T follicular helper cell (primary cell): ENCODE measurements at places on chromosomes 1 and 21.

- DNase-seq: no peak
Observed at GRCh38 chr1:181508486-181509165, 25.3 kb downstream of the CACNA1E start.

- DNase-seq: no peak
Observed at GRCh38 chr21:21233051-21233450, 234.8 kb downstream of the NCAM2 start.

DNA sequence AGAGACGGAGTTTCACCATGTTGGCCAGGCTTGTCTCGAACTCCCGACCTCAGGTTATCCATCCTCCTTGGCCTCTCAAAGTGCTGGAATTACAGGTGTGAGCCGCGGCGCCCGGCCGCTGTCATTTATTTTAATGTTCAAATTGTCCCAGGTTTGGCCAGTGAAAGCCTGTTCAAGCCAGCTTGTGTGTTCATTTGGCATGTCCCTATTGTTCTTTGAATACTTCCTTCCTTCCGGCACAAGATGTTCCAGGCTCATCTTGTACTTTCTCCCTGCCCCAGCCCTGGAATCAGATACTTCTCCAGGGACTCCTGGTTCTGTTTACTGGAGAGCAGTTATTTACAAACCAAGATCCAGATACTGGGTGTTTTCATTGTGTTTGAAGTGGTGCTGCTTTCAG, 37.0 kb downstream of the ZBTB8B start:
- no peak for DNase-seq

- DNase-seq: no peak
Observed at GRCh38 chr1:24236789-24237371, 49.8 kb upstream of the IFNLR1 start.

- no peak for DNase-seq
Observed at GRCh38 chr1:52238887-52239707, 97.2 kb downstream of the ZFYVE9 start.

GRCh38 chr1:80536461-80536860, 1264.3 kb upstream of the ADGRL2 start:
- DNase-seq: no peak

DNA sequence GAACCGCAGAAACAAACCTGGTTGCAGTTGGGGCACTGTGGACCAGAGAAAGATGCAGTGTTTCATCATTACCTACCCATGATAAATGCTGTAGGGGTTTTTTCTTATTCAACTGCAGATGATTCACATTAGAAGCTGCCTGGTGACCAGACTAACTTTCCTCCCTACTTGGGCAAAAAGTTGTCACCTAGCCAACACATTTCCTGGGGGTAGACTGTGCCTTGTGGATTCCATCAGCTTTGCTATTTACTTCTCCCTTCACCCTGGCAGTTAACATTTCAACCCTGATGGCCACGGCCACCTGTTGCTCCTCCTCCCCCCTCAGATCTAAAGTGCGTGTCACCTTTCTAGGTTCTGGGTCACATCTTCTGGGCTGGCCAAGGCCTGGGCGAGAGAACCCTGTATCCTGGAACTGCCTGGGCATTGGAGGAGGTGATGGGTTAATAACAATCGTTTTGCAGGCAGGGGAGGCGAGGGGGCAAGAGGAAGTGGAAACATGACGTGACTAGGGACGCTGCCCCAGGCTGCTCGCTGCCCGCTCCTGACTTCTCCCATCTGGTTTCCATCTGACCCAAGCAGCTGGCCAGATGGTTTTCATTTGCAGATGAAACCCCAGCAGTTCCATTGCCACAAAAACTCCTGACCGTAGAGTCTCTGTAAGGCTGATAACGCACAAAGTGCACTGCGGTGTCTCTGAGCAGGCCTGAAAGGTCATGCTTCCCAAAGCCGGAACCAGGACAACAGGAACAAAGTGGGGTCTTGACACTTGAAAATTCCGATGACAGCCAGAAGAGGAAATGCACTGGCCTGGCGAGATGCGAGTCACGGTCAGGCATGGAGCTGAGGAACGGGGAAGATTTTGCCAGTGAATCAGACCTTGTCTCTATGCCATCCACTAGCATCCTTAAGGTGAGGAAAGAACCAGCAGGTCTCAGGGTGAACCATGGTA, 36.6 kb downstream of the CAPZB start:
- no peak for DNase-seq

DNA sequence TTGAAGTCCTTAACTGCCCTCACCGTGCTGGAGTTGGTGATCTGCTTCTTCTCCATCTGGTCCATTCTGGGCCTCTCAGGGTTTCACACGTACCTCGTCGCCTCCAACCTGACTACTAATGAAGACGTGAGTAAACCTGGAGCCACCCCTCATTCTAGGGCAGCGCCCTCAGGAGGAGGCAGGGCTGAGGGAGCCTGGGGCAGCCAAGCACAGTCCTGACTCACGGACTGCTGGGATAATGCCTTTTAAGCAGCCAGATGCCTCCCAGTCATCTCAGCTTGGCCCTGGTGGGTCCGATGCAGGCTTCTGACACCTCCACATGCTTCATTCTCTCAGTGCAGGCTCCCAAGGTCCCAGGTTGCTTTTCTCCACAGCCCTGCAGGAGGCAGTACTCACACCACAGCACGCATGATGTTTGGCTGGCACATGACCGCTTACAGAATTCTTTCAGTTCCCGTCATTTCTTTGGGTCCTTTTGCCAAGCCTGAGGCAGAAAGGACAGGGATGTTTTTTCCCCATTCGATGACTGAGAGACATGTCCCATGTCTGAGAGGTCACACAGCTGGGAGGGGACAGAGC, 11.8 kb upstream of the SFN start:
- no peak for DNase-seq

GRCh38 chr1:94599095-94599813, 57.7 kb upstream of the F3 start:
- DNase-seq: no peak

GRCh38 chr1:223133824-223134435, 9.1 kb downstream of the TLR5 start:
- peak; percentile 58 for DNase-seq

DNA sequence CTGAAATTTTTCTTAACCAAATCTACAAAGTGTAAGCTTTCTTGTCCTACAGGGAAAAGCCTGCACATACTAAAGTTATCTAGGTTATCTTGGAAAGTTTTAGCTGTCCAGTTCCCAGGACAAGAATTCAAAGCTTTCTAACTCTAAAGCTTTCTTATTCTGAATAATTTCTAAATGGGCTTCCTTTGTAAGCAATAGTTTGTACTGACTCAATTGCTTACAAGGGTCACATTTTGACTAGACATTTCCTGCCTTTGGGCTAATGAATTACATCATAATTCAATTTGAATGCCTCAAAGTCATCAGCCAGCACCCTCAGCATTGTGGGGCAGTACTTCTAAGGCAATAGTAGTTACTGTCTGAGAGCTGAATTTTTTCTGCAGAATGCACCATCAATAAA, 223.0 kb downstream of the LTN1 start:
- no peak for DNase-seq

- DNase-seq: no peak
Observed at GRCh38 chr1:173478094-173478674, 1.0 kb downstream of the PRDX6 start.

GRCh38 chr1:207336559-207337467, 15.3 kb downstream of the CD55 start:
- no peak for DNase-seq

DNA sequence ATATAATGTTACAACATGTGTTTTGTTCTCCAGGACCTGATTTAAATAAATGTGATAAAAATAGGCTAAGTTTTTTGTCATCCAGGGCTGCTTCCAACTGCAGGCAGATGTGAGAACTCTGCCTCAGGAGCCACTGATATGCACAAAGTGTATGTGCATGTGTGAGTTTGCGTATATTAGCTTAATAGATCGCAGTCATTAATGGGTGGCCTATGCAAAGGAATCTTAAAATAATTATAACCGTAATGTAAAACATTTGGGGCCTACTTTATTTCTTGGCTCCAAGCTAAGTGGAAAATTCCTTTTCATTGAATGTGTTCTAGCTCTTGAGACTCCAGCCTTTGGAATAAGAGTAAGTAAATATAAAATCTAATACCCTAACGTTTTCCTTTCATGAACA, 16.8 kb downstream of the DHX9 start:
- DNase-seq: no peak

DNA sequence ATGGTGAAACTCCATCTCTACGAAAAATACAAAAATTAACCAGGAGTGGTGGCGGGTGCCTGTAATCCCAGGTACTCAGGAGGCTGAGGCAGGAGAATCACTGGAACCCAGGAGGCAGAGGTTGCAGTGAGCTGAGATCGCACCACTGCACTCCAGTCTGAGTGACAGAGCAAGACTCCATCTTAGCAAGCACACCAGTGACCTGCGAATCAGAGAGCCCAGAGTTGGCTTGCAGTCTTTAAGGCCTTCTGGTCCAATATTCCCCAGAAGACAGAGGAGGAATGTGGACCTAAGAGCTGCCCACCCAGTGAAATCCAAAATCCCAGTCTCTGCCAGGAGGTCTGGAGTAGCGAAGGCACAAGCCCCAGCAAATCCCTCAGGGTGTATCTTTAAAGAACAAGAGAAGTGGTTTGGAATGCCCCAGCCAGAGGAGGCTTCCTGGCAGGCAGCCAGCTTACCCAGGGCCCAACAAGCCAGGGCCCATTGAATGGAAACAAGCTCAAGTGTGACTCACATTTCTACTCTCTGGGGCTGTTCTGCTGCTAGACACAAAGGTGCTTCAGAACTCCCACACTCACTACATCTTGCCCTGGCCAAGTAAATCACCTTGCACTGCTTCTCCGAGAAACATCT, 23.9 kb downstream of the GPR161 start:
- no peak for DNase-seq

GRCh38 chr1:6152882-6153281, 27.2 kb downstream of the CHD5 start:
- DNase-seq: no peak

- no peak for DNase-seq
Observed at GRCh38 chr1:22728751-22729399, 18.2 kb downstream of the EPHB2 start.

DNA sequence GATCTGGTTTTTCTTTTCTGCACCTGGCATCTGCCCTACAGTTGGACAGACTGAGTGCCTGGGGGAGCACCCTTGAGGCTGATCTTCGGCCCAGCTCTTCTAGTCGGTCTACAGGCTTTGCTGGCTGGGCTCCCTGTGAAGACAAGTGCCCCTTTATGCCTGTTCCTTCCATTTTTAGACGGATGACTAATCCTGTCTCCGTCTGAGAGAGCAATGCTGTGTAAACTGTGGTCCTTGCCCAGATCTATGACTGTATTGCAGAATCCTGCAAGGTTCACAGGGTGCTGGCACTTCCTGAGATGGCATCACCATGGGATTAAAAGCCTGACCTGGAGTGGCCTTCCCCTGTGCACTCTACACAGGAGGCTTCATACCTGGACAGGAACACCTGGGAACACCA, 47.6 kb upstream of the SAMD13 start:
- DNase-seq: no peak

DNA sequence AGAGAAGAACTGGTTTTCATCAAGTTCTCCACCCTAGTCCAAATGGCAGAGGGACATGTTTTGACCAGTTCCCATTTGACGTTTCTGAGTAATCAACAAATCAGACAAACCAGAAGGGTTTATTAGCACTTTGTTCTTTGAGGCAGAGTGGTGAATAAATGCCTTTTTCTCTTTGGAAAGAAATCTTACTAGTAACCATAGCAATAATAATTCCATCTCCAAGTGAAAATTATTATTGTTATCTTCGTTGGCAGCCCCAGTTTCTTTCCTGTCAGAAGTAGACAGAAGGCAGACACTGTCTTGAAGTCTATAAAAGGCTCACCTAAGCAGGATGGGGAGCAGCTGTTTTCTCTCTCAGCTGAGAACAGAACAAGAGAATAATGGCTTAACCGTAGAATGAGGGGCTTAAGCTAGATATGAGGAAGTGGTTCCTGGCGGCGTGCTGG, 391.6 kb downstream of the PBX1 start:
- DNase-seq: no peak

DNA sequence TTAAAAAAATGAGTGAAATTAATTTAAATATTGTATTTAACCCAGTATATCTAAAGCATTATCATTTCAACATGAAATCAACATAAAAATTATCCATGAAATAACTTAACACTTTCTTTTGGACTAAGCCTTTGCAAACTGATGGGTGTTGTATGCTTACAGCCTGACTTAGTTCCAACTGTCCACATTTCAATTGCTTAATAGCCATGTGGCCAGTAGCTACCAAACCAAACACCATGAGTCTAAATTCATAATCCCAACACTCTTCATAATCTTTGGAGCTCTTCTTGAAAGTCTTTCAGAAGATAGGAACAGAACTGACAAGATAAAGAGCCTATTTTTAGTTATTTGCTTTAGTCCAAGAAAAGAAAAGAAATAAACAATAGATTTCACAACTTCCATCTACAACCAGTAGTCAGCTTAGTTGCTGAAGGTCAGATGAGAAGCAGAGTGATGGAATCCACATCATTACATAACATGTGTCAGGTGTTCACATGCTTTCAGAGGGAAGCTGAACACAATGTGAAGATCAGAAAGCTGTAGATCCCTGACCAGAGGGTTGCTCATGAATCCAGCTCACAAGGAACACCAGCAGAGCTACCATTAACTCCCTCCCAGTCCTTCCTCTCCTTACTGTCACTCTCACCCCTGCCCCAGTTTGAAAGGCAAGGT, 144.0 kb upstream of the ZNF648 start:
- DNase-seq: no peak

DNA sequence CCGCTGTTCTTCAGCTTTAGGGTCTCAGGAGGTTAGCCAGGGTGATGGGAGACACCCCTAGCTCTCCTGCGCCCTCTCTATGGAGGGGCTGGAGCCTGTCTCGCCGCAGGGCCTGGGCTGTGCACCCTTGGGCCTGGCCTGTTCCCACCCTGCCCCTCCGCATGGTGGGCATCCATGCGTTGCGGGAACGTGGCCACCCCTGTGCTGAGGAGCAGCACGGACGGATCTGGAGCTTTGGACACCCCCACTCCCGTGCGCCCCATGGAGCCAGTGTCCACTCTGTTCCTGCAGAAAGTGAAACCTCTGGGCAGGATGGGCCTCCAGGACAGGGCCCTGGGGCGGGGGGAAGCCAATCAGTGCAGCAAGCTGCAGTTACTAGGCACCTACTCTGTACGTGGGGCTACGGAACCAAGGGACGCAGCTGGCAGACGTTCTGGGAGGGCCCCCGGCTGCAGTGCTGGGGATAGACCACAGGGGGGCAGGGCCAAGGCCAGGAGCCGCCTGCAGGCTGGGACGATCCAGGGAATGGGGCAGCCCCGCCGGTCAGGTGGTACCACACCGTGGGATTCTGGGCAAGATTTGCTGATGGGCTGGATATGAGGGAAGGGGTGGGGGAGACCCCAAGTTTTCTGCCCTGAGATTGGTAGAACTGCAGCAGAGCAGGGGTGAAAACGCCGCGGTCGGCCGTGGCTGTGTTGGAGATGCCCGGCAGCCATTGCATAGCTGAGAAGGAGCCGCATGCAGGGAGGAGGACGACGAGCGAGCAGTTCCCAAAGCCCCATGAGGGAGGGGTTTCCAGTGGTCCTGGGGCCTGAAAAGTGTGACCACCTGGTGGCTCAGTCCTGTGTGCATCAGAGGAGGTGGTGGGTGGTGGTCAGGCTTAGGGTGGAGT, 43.3 kb downstream of the TP73 start:
- peak; percentile 4 for DNase-seq

DNA sequence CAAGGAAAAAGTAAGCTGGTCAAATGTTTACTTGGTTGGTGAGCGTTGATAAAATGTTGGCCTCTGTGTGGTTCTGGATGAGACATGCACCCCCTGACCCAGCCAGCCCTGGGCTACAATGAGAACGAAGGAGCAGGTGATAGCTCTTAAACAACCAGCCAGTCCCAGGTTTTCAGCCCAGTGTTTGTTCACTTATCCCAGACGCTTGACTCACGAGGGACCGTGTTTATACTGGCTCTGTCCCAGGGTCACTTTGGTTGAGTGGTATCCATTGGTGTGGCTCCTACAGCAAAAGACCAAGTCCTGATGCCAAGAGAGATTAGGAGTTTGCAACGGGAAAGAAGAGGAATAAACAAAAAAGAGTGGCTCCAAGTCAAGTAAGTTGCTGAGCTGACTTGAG, 86.9 kb downstream of the KCNJ15 start:
- DNase-seq: no peak
